ENCODE measurements at places on chromosomes 12 and 14.

DNA sequence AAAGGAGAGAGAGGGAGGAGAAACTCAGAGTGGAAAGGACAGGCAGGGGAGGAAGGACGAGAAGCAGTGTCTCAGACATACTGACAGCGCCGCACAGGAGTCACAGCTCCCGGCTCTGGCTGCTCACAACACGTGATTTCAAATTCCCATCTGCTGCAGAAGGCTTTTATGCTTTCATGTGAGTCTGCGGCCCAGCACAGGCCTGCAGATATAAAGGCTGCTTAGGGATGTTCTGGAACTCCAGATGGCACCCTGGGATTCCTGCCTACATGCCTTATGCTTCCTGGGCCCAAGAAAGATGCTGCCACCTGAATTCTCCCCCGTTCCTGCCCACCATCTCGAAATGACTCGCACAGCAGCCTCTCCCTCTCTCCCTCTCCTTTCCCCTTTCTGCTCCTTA, 89.6 kb downstream of the NUAK1 start:
- no peak for DNase-seq

- no peak for DNase-seq
These were observed 19.7 kb upstream of the DIABLO start for GRCh38 chr12:122245553-122245952.

DNA sequence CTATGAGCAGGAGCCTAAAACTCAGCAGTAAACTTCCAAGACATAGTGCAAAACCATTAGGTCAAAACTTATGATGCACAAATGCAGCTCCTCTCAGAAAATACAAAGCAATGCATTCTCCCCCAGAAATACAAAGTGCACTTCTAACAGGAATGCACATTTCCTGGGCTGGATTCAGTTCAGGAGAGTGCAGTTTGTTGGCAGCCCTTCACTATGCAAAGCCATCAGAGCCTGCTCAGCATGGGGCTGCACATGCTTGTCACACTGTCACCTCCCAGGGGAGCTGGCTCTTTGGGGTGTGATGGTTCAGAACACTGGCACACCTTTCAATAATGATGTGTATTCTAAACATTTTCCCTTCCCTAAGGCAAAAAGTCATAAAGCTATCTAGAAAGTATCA, 110.4 kb downstream of the KCNK10 start:
- no peak for DNase-seq

DNA sequence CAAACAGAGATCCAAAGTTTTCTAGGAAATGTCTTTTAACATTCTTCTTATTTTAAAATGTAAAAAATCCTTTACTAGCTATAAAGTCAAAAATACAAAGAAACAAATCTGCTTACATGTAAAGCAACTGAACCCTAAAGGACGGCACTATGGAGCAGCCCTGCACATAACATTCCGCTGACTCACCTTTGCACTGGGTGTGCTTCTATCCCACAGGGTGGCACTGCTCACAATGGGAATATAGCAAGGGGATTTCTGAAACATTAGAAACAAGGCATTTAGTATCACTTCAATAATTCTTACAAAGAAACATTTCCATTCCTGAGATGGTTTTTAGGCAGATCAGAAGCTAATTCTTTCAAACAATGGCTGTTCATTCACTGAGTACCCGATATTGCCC, 94.3 kb downstream of the C12orf42 start:
- no peak for DNase-seq

DNA sequence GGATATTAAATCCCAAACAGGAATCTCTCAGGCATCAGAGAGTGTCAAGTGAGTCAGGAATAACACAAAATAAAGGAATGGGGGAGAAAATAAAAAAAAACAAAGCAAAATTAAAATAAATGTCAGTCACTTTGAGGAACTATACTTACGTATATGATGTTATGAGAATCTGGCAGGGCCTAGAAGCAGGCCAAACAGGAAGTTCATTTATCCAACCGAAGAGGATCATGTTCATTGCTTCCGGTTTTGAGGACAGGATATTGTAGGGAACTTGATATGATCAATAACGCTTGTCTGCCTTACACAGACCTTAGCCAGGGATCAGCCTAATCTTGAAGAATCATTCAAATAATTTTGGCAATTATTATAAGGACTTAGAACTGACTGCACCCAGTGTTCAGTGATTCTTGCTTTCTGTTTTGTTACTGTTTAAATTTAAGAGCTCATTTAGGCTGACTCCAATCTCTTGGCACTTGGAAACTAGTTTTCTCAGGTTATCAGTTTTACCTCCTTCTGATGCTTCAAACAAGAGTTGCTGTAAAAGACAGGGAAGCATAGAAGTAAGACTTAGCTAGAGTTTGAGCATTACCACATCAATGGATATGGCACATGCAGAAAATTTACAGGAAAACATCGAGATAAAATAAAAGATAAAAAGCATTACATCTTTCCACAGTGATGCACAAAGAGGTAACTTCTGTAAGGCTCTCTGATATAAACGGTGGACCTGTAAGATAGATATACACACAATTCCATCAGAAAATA, 53.4 kb downstream of the ZFC3H1 start:
- DNase-seq: no peak

GRCh38 chr12:114662512-114663177, 21.3 kb downstream of the TBX3 start:
- DNase-seq: peak; percentile 58

GRCh38 chr12:47714826-47715386, 9.1 kb upstream of the RPAP3 start:
- DNase-seq: no peak
